HuH-7 (cell line): ENCODE measurements at places on chromosomes 7 and 10.
A peak's percentile ranks its signal among the peaks of the same experiment; 100 is the strongest.

DNA sequence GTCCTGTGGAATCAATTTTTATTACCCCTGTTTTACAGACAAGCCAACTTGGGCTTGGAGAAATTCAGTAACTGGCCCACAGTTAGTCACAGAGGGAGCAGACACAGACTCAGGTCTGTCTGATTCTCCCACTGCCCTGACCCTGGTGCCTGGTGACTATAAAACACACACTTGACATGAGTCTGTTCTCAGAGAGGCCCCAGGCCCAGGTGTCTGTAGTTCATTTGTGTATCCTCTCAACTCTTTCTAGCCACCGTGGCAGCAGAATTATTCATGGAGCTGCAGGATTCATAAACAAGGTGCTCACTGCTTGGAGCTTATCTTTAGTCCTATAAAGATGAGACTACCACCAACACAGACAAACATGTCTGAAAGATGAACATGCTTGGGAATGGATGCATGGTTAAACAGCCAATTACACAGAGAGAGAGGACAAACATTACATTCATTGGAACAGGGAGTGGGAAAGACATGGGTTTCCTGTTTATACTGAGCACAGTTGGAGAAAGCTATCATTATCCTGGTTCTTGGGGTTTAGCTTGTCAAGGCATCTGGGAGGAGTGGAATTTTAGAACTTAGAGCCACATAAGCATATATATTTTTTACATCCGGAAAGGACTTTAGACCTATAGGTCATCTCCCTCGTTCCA, 79.1 kb upstream of the PDCD4 start:
- no peak for DNase-seq

DNA sequence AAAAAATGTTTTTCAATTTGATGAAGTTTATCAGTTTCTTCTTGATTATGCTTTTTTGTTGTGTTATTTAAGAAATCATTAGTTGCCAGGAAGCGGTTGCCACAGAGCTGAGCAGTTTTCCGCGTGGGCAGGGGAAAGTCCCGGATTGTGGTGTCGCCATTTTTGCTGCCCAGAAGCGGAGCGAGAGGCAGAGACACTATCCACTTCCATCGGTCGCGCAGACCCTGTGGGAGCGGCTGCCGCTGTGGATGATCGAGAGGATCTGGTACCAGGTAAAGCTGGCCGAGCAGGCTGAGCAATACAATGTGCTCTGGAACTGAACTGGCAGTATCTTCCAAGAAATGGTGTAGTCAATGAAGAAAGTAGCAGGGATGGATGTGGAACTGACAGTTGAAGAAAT, 119.8 kb downstream of the ZNF736 start:
- no peak for DNase-seq

DNA sequence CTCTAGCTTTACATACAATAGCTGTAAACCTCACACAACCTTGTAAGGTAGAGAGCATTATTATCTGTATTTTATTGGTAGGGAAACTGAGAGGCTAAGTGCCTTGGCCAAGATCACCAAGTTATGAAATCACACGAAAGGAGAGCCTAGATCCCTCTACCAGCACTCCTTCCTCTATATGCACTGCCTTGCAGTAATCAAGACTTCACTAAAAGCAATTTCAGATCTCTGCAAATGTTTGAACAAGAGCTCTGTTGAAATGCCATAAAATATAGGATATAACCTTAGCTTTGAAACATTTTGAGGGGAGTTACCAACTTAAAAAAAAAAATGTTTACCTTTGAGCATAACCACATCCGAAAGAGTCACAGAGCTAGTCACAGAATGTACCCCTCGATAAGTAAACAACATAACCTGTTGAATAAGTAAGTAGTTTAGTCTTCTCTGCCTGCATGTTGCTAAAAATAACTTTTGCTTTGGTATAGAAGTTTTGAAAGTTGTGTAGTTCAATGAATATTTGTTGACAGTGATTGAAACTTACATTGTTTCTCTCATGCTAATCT, 709.4 kb downstream of the AUTS2 start:
- DNase-seq, result no peak

- DNase-seq, result no peak
Measured at GRCh38 chr10:7107285-7107684, 303.5 kb downstream of the SFMBT2 start.

- DNase-seq, result no peak
Measured at GRCh38 chr7:151157645-151158329, 9.7 kb downstream of the GBX1 start.

DNA sequence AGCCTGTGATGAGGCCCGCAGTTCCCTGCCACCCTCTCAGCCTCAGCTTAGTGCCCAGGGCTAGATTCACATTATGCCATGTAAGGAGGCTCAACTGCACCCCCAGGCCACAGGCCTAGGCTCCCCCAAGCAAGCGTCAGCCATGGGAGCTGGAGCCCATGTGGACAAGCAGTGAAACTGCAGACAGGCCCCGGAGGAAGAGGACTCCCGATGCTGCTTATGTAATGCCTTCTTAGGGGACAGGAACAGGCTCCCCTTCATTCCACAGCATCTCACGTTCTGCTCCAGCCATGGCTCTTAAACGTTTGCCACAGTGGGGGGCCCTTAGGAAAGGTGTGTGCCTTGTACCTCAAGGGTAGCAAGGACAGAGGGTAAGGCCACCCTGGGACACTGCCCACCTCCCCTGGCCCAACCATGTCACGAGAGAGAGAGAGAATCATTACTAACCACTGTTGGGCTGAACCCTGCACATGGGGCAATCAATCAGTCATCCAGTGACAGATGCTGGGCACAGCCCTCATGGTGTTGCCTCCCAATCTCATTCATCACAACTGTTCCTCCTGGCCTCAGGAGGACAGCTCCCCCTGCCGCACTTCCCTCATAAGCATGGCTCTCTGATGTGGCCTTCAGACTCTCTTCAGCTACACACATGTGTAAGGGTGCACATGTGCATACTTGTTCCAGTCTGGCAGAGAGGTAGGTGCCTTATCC, 263.0 kb downstream of the GRID1 start:
- DNase-seq, result peak; percentile 10

DNA sequence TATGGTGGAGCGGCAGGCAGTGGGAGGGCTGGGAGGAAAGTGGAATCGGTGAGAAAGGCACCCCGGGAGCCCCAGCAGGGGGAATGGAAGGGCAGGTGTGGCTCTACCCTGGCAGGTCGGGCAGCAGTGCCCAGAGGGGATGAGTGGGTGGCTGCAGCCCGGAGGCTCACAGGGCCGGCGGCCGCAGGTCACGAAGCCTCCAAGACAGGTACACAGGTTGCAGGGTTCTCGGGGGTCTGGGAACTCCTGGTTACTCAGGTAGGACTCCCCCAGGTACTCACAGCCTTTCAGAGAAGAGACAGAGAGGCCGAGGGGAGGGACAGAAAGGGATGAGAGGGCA, 21.8 kb downstream of the KCP start:
- DNase-seq, result no peak

DNA sequence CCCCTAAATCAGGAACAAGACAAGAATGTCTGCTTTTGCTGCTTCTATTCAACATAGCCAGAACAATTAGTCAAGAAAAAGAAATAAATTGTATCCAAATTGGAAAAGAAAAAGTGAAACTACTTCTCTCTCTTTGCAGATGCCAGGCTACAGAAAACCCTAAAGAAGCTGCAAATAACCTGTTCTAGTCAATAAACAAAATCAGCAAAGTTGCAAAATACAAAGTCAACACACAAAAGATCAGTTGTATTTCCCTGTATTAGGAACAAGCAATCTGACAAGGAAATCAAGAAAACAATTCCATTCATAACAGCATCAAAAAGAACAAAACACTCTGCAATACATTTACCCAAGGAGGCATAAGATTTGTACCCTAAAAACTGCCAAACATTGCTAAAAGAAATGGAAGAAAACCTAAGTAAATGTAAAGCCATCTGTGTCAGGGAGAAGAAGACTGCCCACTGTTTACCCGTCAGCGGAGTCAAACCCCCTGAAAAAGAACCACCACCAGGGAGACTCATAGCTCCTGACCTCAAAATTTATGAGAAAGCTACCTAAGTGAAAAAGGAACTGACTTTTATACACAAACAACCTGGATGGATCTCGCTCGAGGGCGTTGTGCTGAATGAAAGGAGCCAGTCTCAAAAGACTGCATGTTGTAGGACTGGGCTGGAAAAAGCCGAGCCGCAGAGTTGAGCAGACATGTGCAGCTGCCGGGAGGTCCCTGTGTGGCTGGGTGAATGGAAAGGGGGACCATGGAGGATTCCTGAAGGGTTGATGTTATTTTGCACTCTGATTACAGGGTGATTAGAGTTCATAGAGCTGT, 263.1 kb downstream of the MAD1L1 start:
- no peak for DNase-seq

- no peak for DNase-seq
Measured at GRCh38 chr10:30915146-30915545, 116.5 kb downstream of the ZNF438 start.

DNA sequence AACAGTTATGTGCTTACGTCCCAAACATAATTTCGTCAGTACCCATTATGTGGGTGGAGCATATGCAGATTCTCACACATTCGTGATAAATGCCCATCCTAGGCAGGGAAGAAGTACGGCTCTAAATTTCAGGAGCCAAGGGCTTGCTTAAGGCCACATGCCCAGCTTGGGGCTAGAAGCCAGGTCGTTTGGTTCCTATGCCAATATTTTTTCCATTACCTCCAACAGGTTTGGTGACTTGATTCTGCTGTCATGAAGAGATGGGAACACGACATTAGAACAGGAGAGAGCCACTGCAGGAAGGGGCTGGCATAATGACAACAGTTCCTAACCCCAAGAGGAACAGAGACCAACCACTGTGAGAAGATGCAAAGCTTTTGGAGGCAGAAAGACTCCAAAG, 85.1 kb downstream of the HIPK2 start:
- no peak for DNase-seq

DNA sequence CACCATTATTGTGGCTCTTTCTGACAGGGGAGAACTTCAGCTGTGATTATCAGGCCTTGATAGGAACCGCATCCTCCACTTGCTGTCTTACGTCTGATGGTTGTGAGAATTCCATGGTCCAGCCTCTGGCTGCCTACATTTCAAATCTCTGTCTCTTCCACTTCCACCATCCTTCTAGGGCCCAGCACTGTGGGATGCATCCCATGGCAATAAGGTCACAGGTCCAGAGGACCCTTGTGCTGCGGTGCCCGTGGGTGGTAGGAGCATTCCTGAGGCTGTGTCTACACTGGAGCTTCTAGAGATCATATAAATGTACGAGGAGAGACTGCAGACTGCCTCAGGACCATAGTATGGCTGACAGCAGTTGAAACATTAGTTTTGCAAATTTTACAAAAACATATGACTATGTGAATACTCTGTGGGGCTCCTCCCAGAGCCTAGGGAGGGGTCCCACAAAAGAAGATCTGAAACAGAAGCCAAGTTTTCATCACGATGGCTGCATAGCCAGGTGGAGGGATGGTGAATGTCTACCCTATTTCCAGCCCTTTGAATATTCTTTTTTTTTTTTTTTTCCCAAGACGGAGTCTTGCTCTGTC, 11.8 kb downstream of the CALML3 start:
- DNase-seq, result no peak

DNA sequence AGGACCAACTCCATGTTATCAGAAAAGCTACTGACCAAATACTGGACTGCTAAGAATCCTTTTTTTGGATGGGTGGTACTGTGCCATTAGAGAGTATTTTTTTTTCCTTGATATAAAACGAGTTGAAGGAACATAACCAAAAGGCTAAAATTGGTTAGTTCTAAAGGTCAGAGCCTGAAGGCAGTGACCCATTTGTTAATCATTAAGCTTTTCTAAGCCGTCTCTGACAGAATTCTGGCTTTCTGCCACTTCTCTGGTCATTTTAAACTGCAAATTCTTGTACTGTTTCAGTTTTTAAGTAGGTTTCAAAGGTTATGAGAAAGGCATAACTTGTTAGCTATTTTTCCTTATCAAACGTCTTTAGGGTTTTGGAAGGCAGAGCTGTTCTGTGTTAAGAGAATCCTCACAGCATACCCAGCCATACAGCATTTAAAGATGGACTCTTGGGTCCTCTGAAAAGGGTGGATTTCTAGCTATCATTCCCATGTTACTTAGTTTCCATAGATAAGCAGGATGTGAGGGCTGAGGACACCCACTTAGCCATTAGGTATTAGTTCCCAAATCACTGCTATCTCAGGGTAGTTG, 196.8 kb downstream of the RNLS start:
- no peak for DNase-seq

- no peak for DNase-seq
Measured at GRCh38 chr7:71854546-71855397, 557.4 kb downstream of the CALN1 start.

GRCh38 chr10:119772334-119772733, 46.5 kb downstream of the INPP5F start:
- DNase-seq, result no peak

DNA sequence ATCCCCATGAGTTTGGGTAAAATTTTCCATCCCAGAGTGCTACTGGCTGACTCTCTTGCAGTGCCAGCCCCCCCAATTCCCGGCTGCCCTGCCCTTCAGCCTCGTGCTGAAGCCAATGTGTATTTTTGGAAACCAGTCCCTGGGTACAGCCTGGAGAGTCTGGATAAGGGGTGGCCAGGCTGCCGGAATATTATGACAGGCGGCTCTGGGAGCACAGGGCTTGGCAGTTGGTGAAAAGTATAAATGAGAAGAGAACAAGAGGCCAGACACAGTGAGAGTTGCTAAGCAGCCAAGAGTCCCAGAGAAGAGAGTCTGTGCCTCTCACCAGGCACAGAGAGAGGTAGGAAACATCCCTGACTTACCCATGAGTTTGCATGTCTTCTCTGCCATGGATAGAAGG, 53.6 kb downstream of the TMEM130 start:
- DNase-seq, result no peak

DNA sequence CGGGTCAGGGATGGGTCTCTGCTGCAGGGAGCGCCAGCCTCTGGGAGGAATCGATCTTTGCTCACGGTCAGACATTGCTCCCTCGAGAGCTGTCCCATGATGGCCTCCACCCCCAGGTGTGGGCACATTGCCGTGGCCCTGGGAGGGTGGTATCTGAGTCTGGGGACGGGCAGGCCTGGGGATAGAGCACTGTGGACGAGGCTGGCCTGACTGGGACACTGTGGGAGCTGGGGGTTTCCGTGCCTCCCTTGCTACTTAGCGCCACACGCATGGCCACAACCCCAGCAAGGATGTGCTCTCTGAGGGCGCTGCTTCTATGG, 55.7 kb downstream of the JAKMIP3 start:
- DNase-seq, result no peak

DNA sequence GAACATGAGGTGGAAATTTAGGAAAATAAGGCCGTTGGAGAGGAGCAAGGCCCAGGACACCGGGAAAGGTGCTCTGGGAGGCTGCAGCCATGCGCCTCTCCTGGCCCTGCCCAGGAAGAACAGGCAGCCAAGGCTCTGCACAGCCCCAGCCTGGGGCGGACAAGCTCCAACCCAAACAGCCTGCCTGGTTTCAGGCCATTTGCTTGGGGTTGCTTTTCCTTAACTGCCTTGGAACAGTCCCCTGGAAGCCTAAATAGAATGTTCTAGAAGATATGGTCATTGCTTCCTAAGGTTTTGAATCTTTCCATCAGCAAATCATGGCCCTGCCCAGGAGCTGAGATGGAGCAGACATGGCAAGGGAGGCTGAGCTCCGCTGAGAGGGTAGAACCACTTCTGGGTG, 11.0 kb downstream of the VSTM4 start:
- DNase-seq, result no peak

- no peak for DNase-seq
Measured at GRCh38 chr7:7803715-7804178, 85.3 kb upstream of the RPA3 start.

GRCh38 chr10:1776127-1776662, 38.9 kb upstream of the ADARB2 start:
- DNase-seq, result no peak

- peak; percentile 79 for DNase-seq
Measured at GRCh38 chr7:12403287-12404181, at the start of gene VWDE. Gene VWDE, minus strand, starts transcription at chr7:12403865. Its CDS starts 149 bp downstream, at chr7:12403716.

GRCh38 chr10:37035853-37036252, 89.5 kb upstream of the ANKRD30A start:
- DNase-seq, result no peak
